ENCODE measurements at places on chromosomes 11 and 22.
A peak's percentile ranks its signal among the peaks of the same experiment; 100 is the strongest.

DNA sequence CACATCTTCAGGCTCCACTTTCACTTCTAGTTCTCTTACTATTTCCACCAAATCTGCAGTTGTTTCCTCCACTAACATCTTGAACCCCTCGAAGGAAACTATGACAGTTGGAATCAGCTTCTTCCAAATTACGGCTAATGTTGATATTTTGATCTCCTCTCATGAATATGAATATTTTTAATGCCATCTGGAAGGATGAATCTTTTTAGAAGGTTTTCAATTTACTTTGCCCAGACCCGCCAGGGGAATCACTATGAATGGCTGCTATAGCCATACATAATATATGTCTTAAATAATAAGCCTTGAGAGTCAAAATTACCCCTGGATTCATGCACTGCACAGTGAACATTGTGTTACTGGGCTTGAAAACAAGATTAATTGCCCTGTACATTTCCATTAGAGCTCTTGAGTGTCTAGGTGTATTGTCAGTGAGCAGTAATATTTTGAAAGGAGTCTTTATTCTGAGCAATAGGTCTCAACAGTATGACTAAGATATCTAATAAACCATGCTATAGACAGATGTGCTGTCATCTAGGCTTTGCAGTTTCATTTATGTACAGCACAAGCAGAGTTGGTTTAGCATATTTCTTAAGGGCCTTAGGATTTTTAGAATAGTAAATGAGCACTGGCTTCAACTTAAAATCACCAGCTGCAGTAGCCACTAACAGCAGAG, 48.3 kb upstream of the LRRC55 start:
- DNase-seq: no peak

GRCh38 chr11:96293109-96293508, 49.9 kb downstream of the MAML2 start:
- DNase-seq: no peak

DNA sequence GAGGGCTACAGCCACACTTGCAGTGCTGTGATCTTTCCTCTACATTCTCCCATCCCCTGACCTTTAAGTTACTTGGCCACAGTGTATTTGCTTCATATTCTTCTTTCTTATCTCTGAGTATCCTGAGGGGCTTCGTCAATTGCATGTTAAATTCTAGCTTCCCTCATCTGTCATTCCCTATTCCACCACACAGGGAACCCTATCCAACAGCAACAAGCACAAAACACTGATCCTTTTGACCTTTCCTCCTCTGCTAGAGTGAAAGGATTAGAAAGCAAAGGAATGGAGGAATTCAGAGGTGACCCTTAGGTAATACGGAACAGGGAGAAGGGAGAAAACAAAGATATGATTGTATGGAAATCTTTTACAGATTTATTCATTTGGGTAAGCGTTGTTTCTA, 1061.7 kb upstream of the TENM4 start:
- no peak for DNase-seq

DNA sequence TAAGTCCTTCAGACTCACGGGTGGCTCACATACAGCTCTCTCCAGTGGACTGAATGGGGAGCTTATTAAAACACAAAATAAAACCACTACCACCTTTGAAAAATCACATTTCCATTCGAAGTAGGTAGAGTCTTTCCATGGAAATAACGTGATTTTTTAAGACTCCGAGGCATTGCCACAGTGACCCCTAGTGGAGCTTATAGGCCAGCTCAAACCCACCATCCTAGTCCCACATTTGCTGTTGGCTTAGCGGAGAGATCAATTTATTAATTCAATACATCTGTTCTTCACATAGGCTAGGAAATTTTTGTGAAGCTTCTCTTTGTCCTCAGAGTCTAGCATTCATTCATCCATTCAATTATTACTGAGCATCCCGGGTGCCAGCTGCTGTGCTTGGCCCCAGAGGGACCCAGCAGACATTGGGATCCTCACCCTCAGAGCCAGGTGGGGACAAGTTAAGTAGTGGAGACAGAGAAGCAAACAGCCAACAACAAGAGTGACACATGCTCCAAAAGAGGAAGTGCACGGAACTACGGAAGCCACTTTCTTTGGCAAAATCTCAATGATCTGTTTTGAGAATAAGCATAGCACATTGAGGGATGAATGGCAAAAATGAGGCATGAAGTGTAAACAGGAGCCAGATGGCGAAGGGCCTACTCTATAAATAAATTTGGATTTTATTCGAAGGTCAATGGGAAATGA, 10.2 kb upstream of the P4HA3 start:
- DNase-seq: peak; percentile 13

GRCh38 chr11:65133724-65134123, 595 bp downstream of the SYVN1 start:
- no peak for DNase-seq

DNA sequence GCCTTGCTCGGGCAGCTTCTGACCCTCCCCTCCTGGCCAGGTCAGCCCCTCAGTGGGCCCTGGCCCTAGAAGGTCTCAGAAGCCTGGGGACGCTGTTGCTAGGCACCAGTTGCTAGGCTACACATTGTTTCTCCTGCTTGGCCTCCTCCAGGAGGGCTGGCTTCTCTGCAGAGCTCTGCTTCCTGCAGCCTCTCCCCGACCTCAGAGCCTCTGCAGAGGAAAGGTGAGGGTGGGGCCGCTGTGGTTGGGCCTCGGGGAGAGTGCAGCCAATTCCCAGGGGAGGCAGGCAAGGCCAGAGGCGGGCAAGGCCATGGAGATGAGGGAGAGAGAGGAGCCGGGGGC, 27.6 kb upstream of the LRRC10B start:
- DNase-seq: no peak

DNA sequence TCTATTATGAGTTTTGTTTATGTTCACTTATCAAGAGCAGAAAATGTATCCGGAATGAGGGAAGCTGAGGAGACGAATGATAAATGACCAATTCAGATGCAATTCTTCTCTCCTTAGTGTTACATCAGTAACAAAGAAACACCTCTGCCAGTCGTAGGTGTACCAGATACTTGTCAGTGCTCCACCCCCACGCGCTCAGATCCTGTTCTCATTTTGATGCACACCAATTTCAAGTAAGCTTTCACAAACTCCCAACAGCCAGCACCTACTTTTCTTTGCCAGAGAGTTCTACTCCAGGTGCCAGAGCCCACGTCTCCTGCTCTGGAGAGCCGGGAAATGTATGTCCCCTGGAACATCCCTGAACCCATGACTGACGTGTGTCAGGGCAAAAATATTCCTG, 43.7 kb downstream of the OR8B12 start:
- no peak for DNase-seq

DNA sequence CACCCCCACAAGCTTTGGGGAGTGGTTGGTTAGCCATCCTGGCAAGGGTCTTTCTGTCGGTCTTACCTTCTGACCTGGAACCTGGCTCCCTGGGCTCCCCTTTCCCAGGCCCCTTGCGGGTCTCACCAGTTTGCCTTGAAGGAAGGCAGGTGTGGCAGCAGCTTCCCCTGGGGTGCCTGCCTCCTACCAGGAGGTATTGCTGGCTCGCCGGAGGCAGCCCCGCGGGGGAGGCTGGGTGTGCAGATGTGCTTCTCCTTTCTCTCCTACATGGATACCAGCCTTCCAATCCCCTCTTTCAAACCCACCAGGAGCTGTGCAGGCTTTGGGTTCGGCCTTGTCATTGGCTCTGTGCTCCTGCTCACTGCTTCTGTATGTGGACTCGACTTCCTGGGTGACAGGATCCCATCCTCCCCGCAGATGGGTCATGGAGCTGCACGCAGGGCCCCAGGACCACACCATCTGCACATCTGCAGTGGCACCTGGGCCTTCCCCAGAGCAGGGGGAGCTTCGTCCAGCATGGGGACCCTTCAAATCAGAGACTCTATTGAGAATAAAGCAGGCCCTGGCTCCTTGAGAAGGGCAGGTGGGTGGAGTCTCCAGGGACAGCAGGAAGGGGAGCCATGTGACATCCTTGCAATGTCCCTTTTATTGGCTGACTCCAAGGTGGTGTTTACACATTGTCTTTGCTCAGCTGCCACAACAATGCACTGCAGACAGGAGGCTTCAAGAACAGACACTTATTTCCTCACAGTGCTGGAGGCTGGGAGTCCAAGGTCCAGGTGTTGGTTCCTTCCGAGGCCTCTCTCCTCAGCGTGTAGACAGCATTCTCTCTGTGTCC, 592.0 kb downstream of the BRD1 start:
- no peak for DNase-seq

DNA sequence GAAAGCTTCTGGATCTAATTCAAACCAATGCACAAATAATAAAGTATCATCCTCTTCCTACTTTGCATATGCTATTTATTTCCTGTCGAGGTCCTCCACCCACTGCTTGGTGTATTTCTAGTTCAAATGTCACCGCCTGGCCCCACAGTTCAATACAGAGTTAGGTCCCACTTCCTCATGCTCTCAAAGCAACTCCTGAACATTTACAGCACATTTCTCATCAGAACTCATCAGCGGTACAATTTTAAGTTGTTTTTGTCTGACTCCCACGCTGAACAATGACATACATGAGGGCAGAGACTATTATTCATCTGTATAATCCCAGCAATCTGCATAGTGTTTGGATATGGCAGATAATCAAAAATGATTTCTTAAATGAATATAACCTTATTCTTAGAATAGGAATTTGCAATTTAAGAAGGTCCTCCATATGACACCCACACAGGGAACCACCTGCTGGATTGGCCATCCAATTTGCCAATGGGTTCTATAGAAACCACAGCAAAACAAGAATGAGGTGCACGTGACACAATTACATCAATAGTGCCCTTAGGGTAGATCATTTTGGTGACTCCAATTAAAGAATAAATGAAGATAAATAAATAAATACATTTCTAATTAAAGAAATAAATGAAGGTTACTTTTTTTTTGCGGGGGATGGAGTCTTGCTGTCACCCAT, 54.2 kb downstream of the SLC25A17 start:
- peak; percentile 4 for DNase-seq

GRCh38 chr11:7630002-7630401, 43.3 kb downstream of the CYB5R2 start:
- no peak for DNase-seq

DNA sequence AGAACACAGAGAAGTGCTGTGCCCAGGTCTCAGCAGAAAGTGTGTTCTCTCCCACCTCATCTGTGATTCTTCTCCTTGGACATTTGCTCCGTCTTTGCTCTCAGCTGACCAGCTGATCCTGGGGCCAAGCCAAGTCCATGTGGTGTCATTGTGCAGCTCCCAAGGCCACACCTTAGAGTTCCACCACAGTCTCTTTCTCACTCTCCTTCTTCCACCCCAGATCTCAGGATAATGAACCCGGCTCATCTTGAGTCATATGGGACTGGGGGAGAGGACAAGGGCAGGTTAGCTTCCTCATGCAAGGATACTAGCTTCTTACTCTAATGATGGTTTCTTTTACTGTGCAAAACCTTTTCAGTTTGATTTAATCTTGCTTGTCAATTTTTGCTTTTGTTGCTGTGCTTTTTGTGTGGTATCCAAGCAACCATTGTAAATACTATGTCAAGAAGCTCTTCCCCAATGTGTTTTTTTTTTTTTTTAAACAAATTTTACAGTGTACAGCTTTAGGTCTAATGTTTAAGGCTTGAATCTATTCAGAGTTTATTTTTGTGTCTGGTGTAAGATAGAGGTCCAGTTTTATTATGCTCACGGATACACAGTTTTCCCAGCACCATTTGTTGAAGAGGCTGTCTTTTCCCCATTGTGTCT, 75.0 kb upstream of the OR4B1 start:
- no peak for DNase-seq

DNA sequence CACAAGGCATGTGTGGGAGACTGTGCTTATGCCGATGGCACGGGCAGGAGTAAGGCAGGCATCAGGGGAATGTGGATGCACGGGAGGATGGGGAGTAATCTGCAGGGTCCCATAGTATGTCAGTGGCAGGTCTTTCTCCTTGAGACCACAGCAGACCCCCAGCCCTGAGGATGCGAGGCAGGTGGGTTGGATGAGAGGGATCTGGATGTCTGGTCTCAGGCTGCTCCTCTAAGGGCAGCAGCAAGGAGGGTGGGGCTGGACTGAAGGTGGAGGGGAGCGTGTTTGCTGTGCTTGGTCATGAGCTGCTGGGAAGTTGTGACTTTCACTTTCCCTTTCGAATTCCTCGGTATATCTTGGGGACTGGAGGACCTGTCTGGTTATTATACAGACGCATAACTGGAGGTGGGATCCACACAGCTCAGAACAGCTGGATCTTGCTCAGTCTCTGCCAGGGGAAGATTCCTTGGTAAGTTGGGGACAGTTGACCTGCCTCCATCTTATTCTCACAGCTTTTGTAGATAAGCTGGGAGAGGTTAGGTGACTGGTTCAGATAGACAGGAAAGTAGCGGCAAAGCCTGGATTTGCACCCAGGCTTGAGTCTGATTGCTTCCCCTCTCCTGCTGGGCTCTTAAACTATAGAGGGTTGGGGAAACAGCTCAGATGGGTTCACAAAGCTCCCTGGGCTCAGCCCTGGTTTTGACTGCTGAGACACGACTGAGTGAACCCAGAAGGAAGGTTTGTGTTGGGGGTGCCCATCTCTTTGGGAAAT, at the start of gene APOL1:
APOL1 (plus strand) TSS at position 380 of the 769 bp plus-strand sequence. CDS start 1,823 bp downstream, outside the sequence.
- peak; percentile 54 for DNase-seq

DNA sequence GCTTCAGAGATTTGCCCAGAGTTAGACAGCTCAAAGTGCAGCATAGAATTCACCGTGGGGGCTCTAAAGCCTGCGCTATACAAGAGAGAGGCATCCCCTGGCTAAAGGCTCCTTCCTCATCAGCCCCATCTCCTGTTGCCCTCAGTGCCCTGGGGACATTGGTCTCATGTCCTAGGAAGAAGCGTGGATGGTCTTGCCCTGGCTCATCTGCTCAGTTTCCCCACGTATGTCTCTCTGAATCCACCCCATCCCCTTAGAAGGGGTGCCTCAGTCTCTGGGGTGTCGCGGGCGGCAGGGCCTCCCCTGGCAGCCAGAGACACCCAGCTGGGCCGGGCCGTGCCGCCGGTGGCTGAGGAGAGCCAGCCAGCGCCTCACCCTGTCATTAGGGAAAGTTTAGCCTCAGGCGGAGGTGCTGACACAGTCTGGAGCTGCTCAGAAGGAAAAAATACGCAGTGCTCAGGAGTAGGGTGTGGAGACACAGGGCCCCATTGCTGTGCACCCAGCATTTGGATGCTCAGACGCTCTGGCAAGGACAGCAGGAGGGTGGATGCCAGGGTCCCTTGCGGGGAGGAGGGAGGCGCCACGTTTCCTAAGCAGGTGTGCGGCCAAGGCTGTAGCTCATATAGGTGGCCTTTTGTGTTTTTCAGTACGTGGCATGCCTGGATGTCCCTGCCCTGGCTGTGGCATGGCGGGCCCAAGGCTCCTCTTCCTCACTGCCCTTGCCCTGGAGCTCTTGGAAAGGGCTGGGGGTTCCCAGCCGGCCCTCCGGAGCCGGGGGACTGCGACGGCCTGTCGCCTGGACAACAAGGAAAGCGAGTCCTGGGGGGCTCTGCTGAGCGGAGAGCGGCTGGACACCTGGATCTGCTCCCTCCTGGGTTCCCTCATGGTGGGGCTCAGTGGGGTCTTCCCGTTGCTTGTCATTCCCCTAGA, 1.3 kb downstream of the SLC39A13 start:
- no peak for DNase-seq

- DNase-seq: no peak
These were observed 47.8 kb downstream of the PARVB start for GRCh38 chr22:44071781-44072326.

GRCh38 chr11:78037825-78038620, 14.9 kb upstream of the KCTD14 start:
- DNase-seq: no peak

Measured in stimulated activated CD4-positive, alpha-beta T cell treated with anti-CD3 and anti-CD28 coated beads, Interleukin-4, amount 100 ng/mL, for 1 hour (primary cell).